Sigmoid colon (tissue), 7 donors: ENCODE measurements at places on chromosomes 1 and 21.

GRCh38 chr1:61198554-61198953, 116.2 kb downstream of the NFIA start:
- DNase-seq, result no peak

DNA sequence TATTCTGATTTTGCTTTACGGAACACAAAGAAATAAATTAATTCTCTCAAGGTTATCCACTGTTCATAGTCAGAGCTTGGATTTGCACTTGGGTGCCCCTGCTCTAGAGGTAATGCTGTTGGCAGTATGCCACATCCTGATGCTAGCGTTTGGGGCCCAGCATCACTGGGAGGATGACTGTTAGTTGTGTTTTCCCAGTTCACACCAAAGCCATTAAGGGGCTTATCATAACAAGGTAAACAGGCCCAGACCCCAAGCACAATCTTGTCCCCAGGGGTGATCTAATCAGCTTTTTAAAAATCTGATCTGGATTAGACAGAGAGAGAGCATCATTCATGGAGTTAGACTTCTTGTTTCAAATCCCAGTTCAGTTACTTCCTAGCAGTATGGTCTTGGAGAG, 60.2 kb upstream of the PBX1 start:
- DNase-seq, result no peak

DNA sequence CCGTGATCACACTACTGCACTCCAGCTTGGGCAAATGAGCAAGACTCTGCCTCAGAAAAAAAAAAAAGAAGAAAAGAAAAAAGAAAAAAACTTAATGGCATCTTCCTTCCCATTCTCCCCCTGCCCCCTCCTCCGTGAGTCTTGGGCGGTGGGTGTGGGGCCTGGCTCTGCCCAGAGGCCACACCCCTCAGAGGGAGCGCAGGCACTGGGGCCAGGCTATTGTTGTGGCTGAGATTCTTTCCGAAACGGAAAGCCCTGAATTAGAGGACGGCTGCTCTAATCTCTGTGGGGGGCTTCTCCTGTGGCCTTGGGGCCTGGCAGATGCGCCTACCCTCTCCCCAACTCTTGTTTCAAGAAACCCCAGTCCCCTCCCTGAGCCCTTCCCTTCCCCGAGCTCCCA, 4.1 kb upstream of the FAM110D start:
- DNase-seq, result no peak

- DNase-seq, result peak; percentile 80
These were observed 8.0 kb upstream of the GUCA2A start for GRCh38 chr1:42172381-42173133.

DNA sequence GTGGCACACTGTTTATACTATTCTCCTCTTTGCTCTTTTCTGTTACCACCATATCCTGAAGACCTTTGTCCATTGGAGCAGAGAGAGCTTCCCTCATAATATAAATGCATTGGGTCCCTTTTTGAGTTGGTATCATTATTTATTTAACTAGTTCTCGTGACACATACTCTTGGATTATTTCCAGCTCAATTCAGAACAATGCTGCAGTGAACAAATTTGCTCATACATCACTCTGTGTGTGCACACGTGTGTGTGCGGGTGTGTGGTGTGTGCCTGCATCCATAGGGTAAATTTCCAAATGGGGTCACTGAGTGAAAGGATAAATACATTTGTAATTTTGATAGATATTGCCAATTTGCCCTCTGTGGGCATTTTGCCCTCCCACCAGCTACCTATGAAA, 5.8 kb downstream of the PLA2G2A start:
- no peak for DNase-seq

- DNase-seq, result no peak
These were observed 312.9 kb downstream of the RRAGC start for GRCh38 chr1:38546636-38547035.

DNA sequence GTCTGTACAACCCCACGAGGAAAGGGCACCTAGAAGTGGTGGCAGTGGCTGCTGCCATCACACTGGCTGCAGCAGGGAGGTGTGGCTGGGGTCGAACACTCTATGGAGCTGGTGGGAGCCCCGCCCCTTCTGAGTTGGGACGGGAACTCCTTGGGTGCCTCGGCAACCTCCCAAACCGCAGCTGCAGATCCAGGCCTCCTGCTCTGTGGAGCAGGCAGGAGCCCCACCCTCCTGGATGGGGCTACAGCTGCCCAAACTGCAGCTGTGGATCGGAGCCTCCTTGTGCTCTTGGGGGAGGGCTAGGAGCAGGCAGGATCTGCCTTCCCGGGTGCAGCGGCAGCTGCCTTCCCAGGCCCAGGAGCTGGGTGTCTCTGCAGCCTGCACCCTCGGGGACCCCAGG, 38.9 kb upstream of the TARDBP start:
- peak; percentile 68 for DNase-seq

GRCh38 chr1:147669469-147670318, 630 bp downstream of the ACP6 start:
- DNase-seq, result peak; percentile 73

GRCh38 chr1:91120936-91121335, 99.1 kb upstream of the ZNF644 start:
- DNase-seq, result no peak

- DNase-seq, result peak; percentile 95
These were observed 96.6 kb downstream of the FGGY start for GRCh38 chr1:59393211-59394180.

DNA sequence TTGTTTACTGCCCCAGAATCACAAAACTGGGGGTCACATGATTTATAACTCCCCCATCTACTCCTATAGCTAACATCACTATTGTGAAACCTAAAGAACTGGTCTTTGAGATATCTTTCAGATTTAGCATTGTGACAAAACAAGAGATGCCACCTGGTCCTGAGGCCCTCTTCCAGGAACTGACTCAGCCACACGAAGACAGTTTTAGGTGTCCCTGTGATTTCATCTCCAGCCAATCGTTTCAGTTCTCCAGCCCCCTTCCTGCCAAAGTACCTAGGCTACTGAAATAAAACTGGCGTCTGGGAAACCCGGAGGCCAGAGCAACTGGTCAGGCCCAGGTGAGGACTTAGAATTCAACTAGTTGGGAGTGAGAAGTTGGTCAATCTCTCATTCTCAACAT, 36.6 kb downstream of the TBX19 start:
- no peak for DNase-seq

GRCh38 chr1:190001187-190001586, 476.5 kb downstream of the BRINP3 start:
- no peak for DNase-seq

DNA sequence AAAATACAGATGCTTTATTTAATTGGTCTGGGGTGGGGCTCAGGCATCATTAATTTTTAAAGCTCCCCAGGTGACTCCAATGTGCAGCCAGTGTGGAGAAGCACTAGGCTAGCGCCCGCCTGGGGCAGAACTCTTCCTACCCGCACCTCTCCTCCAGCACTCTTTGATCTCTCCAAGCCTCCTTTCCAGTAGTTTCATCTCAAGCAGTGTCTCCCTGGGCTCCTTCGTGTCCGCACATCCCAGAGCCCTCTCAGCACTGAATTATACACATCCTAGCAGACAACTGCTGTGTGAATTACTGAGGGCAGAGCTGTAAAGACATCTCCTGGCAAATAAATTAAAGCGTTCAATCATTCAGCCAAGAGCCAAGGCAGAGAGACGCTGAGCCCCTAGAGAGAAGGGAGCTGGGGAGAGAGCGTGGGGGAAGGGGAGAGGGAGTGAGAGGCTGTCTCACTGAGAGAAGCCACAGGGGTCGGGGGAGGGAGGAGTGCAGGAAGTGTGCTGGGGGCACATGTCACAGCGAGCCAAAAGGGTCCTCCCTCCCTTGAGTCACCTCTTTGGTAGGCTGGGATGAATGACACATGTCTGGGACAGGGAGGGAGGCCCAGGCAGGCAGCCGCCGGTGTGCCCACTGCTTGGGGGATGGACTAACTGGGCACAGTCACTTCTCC, 21.0 kb upstream of the PARP1 start:
- no peak for DNase-seq

DNA sequence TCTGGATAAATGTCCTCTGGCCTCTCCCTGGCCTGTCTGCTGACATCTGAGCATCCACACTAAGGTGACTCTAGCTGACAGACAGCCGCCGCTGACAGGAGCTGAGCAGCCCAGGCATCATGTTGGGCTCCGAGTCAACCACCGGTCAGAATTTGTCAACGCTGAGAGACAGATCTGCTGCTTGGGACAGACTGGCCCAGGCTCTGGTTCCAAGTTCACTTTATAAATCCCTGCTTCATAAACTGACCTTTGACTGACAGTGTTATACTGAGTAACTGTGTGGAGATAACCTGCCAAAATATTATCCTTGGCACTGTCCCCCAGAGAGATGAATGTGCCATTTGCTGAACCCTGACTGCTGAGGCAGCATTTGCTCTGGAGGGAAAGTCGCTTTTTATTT, 616.7 kb downstream of the NPHP4 start:
- peak; percentile 39 for DNase-seq

GRCh38 chr1:180586671-180587155, 27.9 kb downstream of the OVAAL start:
- DNase-seq, result no peak

DNA sequence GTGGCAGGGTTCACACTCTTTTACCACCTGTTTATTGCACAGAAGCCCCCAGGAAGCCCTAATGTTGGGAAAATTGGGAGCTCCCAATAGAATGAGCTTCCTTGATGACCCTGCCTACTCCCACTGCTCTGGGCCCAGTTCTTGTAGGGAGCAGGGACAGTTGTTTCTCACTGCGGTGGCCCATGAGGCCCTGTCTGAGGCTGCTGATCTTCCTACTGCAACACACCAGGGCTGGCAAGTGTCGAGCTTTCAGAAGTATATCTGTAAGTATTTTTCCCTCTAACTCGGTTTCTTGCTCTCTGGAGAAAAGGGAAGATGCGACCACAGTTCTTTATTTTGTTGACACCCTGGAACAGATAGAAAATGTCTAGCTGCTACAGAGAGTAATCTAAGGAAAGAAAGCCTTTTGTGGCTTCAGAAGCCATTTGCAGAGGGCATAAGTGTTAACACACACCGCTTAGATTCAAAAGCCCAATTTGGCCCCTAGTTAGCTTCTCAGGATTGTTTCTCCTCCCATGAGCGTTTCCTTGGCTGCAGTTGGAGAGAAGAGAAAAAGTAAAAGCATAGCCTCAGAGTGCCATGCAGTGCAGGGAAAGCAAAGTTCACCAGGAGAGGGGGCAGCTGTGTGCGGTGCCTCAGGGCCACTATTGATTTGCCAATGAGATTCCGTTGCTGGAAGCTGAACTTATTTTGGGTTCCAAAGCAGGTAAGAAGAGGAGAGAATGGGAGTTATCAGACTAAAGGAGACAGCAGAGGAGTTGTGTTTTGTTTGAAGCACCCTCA, 102.6 kb downstream of the SELENOF start:
- DNase-seq, result no peak

- DNase-seq, result no peak
These were observed 81.2 kb upstream of the HOOK1 start for GRCh38 chr1:59733443-59734141.

DNA sequence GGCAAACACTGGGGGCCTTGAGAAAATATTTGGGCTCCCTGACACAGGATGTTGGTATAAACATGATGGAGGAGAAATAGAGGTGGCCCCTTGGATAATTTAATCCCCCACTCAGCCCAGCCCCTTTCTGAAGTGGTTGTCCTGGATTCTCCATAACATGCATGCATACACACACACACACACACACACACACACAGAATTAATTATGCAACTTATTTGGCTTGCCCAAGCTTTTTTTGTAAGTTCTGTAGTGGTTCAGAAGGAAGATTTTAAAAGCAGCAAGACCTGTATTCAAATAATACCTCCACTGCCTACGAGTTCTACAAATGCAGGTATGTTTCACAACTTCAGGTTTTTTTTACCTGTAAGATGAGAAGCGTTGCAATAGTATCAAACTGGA, 15.0 kb downstream of the ATF3 start:
- DNase-seq, result no peak

DNA sequence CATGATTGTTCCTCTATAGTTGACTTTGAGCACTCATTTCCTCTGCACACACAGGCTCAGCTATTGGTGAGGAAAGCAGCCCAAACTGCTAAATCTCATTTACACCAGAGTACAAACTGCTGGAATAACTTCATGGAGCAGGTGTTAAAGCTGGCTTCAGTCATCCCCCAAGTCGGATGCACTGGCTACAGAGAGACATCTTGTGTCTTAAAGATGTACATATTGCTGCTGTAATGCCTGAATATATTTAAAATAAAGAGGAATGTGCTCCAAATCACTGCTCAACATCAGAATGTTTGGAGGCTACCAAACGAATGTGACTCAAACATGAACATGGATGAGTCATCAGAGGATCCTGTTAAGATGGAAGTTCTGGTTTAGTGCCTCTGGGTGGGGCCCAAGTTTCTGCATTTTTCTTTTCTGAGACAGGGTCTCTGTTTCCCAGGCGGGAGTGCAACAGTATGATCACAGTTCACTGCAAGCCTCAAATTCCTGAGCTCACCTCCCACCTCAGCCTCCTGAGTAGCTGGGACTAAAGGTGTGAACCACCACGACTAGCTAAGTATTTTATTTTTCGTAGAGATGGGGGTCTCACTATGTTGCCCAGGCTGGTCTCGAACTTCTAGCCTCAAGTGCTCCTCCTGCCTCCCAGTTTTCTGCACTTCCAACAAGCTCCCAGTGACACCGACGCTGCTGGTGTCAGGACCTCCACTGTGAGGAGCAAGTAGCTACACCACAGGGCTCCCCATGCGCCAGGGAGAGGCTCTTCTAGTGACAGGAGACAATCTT, 79.0 kb upstream of the KRTAP19-8 start:
- no peak for DNase-seq

DNA sequence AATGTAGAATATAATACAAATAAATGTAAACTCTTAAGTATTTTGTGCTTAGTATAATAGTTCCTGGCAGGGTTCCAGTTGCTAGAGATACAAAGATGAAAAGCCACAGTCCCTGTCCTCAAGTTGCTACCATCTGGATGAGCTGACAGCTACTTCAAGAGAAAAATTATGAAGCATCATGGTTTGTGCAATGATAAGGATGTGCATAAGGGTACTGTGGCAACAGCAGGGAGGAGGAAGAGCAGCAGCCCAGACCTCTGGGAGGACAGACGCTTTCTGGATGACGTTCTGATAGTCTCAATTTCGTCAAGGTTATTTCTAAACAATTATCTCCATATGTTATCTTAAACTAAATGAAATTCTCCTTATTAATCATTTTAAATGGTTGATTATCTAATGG, 198.9 kb downstream of the NTNG1 start:
- DNase-seq, result no peak

DNA sequence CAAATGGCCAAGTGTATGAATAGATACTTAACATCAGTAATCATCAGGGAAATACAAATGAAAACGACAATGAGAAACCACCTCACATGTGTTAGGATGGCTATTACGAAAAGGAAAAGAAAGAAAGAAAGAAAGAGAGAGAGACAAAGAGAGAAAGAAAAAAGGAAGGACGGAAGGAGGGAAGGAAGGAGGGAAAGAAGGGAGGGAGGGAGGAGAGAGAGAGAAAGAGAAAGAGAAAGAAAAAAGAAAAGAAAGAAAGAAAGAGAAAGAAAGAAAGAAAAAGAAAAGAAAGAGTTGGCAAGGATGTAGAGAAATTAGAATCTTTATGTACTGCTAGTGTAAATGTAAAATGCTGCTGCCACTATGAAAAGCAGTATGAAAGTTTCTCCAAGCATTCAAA, 90.7 kb upstream of the DPT start:
- no peak for DNase-seq

GRCh38 chr1:173688300-173688699, 18.6 kb upstream of the ANKRD45 start:
- DNase-seq, result no peak
